ENCODE measurements at places on chromosomes 7 and 10. TPM values are rescaled to one million over a fixed set of nuclear protein-coding genes. Genes with fewer than 3 reads are reported as not detected.
A peak's percentile ranks its signal among the peaks of the same experiment; 100 is the strongest.

The DLX6 gene
- total RNA-seq = not detected

The PLA2G12B gene
- total RNA-seq = not detected

The OR6B1 gene
- not detected for total RNA-seq

The CNOT4 gene
- 26.5 TPM for total RNA-seq

The FAM25A gene
- total RNA-seq = not detected

The GJC3 gene
- total RNA-seq = not detected

The CDK1 gene
- 0.35 TPM for total RNA-seq

The TAS2R5 gene
- 0.40 TPM for total RNA-seq

The TMEM130 gene
- 0.30 TPM for total RNA-seq

The OR2A42 gene
- not detected for total RNA-seq

The ATG9B gene
- total RNA-seq = 0.13 TPM

The GIMAP4 gene
- total RNA-seq = 18.2 TPM

The LIPM gene
- total RNA-seq = not detected

The HABP2 gene
- total RNA-seq = not detected

The MBL2 gene
- total RNA-seq = not detected

The ANKRD30A gene
- total RNA-seq = not detected

DNA sequence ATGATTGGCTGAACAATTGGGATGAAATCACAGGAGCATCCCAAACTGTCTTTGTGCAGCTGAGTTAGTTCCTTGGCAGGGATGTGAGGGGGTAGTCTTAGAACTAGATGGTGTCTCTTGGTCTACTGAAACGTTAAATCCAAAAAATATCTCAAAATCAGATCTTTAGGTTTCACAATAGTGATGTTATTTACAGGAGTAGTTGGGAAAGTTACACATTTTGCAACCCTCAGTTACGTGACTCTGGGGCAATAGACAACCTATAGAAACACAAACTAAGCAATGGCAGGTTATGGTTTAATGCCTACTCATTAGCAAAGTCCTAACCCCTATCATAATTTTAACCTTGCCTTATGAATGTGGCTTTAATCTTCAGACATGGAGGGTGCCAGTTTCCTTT, 24.0 kb downstream of the PKD1L1 start:
- no peak for DNase-seq

DNA sequence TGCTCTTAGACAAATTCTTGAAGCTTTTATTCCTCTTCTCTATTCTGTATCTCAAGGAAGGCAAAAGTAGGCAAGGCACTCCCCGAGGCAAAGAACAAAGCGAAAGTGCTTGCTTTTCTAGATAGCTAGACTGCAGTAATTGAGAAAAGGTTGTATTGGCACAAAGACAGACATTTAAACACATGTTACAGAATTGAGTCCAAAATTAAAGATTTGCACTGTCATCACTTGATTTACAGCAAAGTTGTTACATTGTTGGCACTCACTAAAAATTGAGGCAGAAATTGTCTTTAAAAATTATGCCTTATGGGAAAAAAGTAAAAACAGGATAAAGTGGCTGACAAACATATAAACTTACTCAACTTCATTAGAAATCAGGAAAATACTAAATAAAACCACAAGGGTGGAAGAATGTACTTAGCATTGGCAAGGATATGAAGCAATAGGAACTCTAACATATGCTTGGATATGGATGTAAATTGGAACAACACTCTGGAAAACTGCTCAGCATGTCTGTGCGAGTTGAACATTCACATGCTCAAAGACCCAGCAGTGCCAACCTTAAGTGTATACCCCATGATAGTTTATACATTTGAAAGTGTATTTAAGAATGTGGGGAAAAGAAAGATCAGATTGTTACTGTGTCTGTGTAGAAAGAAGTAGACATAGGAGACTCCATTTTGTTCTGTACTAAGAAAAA, 491.3 kb downstream of the GLRX3 start:
- DNase-seq = no peak

GRCh38 chr7:78326876-78327275, 528.3 kb downstream of the PHTF2 start:
- no peak for DNase-seq

- DNase-seq = no peak
These were observed 44.1 kb downstream of the MYOF start for GRCh38 chr10:93437946-93438612.

DNA sequence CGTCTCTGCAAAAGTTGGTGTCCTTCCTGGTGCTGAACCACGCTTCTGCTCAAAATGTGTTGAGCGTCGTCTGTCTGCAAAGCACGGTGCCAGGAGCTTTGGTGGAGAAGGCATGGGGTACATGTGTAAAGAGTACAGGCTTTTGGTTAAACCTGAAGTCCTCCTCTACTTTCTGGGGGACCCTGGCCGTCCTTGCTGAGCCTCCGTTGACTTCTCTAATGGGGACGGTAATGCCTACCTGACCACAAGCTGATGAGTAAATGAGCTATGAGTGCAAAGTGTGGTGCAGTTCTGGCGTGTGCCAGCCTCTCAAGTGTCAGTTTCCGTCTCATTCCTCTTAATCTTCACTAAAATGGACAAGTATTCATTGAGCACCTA, 527 bp upstream of the HERPUD2 start:
- no peak for DNase-seq

GRCh38 chr7:151896486-151896885, 19.6 kb upstream of the PRKAG2 start:
- DNase-seq = no peak

GRCh38 chr10:23917251-23917840, 291.6 kb upstream of the KIAA1217 start:
- DNase-seq = no peak

GRCh38 chr7:155208681-155209477, 88.8 kb upstream of the INSIG1 start:
- DNase-seq = peak; percentile 74

- no peak for DNase-seq
These were observed 386.0 kb downstream of the KIF20B start for GRCh38 chr10:90087197-90088023.

GRCh38 chr10:10642751-10643150, 374.9 kb upstream of the CELF2 start:
- DNase-seq = peak; percentile 78

DNA sequence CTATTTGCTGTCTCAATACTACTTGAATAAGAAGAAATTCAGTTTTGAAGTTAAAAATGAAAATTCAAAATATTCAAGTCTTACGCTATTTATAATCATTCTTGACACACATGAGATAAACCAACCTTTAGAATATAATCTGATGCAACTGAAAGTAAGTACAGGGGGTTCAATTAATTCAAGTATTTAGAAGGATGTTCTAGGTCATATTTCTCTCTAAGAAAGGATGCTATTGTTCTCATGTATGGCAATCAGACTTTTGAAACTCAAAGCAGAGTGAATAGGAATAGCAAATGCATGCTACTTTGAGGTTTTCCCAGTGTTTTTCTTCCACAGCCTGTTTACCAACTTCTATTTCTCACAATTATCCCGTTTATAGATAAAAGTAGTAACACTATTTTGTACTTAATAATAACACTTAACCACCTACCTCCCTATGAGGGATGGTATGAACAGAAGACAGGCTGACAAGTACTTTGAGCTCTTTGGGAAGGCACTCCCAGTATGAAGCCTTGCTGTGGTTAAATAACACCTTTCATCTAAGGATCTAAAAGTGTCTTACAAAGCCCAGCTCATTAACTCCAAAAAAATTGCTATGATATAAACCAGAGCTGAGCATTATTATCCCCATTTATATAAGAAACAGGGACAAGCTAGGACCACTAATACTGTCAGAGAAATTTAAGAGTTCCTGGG, 18.0 kb upstream of the SPOCK2 start:
- no peak for DNase-seq

- DNase-seq = no peak
These were observed 14.5 kb downstream of the TUBGCP2 start for GRCh38 chr10:133294189-133294588.

- DNase-seq = no peak
These were observed 11.5 kb upstream of the KLRG2 start for GRCh38 chr7:139494835-139495579.

DNA sequence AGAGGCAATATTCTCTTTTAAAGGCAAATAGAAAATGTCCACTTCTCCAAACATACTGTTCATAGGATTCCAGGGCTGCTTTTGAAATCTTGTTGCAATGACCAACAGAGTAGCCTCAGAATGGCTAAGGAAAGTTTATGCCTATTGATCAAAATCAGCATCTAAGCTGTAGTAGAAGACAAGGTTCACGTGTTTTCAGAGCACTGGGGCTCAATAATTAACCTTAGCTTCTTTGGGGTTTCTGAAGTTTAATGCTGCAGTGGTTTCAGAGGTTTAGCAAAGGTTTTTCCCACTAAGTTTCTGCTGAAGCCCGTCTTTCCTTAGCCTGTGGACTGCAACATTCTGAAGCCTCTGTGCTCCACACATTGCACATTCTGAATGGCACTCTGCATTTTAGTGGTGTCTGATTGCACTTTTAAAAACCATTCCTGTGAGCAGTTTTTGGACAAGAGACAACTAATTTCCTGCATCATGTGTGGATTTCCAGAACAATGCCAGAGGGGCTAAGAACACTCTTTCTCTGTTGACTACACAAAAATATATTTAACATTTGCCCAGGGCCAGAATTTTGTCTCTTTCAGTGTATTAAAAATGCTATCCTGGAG, 342.5 kb downstream of the PTEN start:
- DNase-seq = no peak

GRCh38 chr7:41692251-41692650, 10.6 kb downstream of the INHBA start:
- no peak for DNase-seq

DNA sequence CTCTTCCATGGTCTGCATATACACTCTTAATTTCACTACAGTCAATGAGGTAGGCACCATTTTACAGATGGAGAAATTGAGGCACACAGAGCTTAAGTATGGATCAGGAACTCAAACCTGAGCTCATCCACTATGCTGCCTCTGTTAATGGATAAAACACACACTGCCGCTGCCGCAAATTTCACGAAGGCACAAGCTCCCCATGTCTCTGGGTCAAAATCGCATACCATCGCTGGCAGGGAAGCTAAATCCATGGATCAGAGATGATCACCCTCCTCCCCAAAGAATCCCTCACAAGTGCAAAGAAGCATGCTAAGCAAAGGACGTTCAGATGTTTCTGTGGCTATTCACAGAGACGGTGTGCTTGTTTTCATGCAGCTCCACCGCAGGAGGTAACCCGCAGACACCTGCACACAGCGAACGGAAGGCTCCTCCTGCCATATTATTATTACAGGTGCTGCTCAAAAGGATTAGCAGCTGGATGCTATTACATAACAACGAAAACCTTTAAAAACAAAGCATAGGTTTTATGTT, 109.3 kb downstream of the UBE2H start:
- no peak for DNase-seq

DNA sequence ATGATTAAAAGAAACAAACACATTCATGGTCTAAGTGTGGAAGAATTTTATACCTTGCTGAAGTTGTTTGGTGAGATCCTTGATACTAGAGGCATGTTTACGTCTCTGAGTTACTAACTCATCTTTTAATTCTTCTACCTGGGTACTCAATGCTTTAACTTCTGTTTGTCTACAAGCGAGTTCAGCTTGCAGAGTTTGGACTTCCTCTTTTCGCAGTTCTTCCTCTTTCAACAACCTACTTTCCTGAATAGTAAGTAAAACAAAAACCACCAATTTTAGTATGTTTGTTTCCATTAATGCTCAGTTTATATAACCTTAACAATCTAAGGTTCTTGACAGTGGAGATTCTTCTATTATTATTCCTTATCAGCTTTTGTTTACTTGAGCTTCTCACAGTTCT, 42.9 kb downstream of the CCDC186 start:
- DNase-seq = no peak

DNA sequence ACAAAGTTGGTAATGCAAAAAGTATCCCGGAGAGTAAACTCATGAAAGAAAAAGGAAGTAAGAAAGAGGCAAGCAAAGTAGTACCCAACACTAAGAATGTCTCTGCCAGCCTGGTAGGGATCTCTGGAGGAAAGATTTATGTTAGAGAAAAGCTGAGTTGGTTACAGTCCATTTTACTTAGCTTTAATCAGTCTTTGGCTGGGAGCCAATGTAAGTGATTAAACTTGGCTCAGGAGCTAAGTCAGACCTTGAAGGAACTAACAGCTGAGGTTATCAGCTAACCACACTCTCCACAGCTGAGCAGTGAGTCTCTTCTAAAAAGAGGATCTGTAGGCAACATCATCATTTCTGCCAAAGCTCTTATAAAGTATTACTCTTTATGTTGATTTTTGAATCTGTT, 148.0 kb downstream of the ANKRD7 start:
- no peak for DNase-seq

GRCh38 chr10:88996927-88997326, 6.3 kb downstream of the FAS start:
- no peak for DNase-seq

DNA sequence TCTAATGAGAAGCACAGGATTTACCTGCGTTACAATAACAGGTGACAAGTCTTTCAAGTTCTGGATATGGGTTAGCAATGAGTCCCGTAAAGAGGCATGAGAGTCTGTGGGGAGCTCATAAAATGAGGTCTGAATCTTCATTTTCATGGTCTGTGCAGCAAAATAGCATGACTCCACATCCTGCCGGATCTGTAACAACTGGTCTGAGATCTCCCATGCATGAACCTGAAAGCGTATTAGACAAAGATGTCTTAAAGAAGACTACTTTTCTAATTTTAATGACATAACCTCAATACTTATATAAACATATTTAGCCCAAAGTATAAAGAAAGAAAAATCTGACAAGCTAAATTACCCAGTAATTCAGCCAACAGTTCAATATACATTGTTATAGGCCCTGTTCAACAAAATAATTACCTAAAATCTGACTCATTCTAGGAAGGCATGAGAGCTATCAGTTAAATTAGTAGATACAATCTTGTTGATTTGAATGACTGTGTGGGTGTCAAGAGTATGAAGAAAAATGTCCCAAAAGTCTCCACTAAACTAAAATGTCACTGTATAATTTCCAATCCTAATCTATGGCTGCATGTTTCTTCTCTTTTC, 36.9 kb downstream of the TNPO3 start:
- no peak for DNase-seq

- no peak for DNase-seq
These were observed 11.7 kb upstream of the ZNF239 start for GRCh38 chr10:43585981-43586729.

DNA sequence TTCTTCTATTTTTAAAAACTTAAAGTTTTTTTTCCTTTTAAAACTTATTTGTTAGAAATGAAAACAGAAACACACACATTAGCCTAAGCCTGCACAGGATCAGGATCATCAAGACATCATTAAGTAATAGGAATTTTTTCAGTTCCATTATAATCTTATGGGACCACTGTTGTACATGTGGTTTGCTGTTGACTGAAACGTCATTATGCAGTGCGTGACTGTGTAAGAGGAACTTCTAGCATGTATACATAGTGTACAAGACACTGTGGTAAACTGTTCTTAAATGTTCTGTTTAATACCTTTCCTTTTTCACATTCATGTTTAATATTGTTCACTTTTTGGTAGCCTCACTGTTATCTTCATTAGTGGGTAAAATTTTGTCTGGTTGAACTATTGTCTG, 12.1 kb downstream of the ENTPD7 start:
- no peak for DNase-seq

GRCh38 chr10:63583909-63584724, 62.9 kb downstream of the REEP3 start:
- DNase-seq = no peak
